ENCODE measurements at places on chromosomes 5 and 9.

DNA sequence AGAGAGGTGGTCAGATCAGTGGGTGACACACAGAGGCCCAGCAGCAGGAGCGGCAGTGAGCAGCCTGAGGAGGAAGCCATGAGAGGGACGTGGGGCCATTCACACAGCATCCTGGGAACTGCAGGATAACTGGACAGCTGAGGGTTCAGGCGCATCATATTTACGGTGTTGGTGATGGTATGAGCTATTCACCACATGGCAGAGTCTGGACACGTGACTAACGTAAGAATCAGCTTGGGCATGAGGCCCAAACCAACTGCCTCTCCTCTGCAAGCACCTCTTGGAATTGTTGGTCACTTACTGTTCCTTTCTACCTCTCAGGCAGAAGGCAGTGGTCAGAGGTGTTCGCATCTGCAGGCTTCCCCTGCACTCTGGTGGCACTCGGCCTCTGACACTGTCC, 141.1 kb downstream of the ENTREP1 start:
- DNase-seq = no peak

GRCh38 chr5:78515670-78516069, 132.9 kb downstream of the LHFPL2 start:
- no peak for DNase-seq

DNA sequence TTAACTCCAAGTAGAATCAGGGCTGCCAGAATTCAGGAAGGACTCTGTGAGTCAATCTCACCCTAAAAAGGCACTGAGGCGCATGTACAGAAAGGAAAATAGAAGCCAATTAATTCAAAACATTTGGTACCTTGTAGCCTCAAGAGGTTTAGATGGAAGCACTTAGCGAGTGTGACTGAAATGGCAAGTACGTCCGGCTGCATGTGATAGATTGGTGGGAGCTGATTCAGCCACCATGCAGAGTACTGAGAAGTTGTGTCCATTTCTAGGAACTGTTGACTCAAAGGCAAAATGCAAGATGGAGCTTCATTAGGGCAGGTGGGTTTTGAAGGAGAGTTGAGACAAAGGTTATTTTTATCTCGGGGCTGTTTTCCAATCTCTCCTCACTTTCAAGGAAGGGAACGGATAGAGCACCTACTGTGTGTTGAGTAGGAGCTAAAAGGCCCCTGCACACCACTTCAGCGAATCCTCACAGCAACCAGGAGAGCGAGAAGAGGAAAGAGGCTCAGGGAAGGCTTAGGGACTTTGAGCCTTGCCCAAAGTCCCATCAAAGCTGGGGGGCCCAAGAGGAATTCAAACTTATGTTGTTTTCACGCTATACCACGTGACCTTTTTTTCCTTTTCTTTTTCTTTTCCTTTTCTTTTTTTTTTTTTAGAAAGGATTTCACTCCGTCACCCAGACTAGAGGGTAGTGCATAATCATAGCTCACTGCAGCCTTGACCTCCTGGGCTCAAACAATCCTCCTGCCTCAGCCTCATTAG, 34.6 kb upstream of the CPEB4 start:
- no peak for DNase-seq

GRCh38 chr5:1522601-1523479, 920 bp downstream of the LPCAT1 start:
- no peak for DNase-seq

DNA sequence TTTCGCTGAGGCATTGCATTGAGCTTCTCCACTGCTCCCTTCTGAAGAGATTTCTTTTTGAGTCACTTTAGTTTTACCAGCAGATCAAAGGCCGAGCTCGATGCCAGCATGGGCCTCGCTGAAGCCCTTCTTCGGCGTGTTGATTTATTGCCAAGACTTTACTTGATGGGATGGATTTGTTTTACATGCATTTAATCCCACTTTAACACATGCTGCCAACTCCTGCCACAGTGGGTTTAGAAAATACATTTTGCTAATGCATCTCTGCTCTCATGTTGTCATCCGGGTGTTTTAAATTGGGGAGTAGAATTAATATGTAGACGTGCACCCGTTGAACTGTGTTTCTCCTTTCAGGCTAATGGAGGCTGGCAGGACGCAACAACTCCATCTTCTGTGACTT, 218.3 kb downstream of the PBX3 start:
- no peak for DNase-seq

DNA sequence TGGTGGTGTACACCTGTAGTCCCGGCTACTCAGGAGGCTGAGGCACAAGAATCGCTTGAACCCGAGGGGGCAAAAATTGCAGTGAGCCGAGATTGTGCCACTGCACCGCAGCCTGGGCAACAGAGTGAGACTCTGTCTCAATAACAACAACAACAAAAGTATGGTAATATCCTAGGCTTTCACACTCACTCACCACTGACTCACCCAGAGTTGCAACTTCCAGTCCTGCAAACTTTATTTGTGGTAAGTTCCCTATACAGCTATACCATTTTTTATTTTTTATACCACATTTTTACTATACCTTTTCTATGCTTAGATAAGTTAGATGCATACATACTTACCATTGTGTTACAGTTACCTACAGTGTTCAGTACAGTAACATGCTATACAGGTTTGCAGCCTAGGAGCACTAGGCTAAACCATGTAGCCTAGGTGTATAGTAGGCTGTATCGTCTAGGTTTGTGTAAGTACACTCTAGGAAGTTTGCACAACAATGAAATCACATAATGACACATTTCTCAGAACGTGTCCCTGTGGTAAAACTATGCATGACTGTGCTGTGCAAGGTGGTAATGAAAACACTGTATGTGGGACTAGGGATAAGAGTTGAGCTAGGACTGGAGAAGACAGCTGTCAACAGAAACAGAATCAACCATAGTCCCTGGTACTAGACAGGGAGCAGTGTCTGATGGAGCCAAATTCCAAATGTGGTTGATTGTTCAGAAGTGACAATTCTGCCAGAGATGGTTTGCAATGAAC, 109.5 kb upstream of the RAD23B start:
- DNase-seq = no peak

DNA sequence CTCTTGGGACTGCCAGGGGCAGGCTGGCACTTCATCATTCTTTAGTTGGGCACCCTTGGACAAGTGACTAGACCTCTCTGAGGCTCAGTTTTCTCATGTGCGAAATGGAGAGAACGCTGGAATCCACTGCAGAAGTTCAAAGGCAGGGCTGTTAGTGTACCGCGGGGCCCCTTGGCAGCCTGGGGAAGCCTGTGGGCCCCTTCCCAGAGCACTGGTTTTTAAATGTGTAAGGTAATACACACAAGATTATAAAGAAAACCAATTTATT, 209.5 kb upstream of the MVB12B start:
- DNase-seq = no peak

- no peak for DNase-seq
Observed at GRCh38 chr9:22171691-22172090, 162.6 kb upstream of the CDKN2B start.

DNA sequence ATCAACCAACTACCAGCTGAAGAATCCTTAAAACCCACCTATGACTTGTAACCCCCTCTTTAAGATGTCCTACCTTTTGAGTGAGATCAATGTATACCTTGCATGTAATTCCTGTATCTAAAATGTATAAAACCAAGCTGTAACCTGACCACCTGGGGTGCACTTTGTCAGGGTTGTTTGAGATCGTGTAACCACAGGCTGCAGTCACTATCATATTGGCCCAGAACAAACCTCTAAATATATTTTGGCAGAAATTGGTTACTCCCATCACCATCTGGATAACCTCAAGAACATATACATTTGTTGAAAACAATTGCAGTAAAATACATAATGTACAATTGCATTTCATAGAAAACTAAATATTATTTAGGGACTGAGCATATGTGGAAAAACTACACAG, 8.4 kb downstream of the CARNMT1 start:
- no peak for DNase-seq

- no peak for DNase-seq
Observed at GRCh38 chr9:95025213-95026147, 292.0 kb downstream of the FANCC start.

DNA sequence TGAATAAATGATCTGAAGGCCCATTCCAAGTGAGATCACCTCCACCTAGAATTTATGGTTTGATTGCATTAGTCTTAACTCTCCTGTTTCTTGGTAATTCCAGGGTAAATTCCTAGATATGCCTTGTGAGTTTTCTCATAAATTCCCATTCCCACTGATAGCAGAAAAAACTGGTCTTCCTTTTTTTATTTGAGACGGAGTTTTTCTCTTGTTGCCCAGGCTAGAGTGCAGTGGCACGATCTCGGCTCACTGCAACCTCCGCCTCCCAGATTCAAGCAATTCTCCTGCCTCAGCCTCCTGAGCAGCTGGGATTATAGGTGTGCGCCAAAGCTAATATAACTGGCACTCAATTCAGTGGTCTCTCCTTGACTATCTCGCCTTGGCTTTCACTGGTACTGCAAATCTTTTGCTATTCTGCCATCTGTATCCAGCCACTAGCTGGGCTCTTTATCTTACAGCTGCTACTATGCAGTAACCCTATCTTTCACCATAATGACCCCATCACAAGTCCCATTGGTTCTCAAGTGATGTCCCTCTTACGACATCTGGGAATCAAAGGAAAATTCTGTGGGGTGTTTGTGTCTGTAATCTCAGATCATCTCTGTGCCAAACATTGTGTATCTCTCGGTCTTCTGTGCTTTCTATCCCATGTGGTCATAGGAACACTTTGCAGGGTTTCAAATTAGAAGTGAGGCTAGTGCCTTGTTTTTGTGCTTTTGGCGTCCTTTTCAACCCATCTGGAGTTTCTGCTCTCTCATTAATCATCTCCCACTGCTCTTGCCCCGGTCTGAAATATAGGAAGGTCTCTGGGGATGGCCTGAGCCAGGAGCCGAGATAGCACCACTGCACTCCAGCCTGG, 14.4 kb downstream of the HNRNPK start:
- DNase-seq = no peak

DNA sequence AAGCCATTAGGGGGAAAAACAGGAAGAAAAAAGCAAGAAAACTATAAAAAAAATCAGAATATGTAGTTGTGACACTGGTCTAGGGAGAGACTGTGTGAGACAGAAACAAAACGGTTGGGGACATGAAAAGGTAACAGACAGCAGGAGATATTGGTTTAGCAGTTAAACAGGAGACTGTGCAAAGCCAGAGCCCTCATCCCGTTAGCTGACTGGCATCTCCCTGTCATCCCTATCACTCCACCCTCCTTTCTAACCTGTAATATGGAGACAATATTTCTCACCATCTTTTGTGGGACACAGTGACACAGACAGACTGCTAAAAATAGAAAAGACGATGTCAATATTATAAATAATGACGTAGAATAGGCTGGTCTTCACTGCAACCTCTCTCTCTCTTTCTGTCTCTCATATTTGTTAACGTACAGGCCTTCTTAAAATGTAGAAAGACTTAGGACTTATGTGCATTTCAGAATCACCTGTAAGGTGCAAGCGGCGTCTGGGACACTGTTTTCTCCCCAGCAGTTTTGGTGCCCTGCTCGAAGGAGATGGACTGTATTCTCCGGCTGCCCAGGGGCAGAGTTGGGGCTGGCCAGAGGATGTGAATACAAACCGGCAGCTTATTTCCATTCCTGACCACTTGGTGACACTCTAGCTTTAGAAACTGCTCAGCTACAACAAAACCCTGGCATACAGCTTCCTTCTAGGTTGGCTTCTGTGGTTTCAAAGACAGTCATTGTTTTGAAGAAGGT, 190.6 kb downstream of the MAT2B start:
- no peak for DNase-seq

GRCh38 chr5:68354315-68354714, 138.8 kb downstream of the PIK3R1 start:
- DNase-seq = no peak

All from tibial nerve (tissue), 4 donors.